ENCODE measurements at places on chromosomes 1 and 21.

DNA sequence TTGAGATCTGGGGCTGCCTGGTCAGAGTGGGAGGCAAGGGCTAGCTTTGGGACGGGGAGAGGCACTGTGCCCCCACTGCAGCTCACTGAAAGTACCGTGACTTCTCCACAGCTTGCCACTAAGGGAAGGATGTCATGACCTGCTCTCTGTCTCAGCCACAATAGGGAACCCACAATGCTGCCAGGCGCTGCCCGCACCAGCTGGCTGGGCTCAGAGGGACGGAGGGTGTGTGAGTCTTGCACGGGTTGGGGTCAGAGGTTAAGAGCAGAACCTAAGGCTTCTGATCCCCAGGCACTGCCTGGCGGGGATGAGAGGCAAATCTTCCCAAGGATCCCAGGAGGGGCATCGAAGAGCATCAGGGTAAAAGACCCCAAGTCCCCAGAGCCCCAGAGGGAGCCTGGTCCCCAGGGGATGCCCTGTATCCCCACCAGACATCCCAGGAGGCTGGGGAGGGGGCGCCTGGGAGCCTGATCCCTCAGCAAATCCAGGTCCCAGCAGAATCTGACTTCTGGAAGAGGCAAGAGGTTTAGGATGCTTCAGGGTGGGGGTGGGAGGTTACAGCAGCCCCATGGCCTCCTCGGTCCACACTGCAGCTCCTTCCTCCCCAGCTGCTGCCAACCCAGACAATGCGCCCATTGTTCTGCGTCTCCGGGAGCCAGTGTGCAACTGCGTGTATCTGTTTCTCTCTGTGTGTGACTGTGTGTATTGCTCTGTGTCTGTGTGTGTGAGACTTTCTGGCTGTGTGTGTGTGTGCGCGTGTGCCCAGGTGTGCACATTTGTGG lies 2.0 kb upstream of the MARCKSL1 start:
- H3K27me3 ChIP-seq = no peaks in the 10 kb centered on the region
- H3K27ac ChIP-seq = peak overlapping the region; percentile 79
- no peak for DNase-seq
- peaks cover 5% of the 10 kb centered on the region for H3K36me3 ChIP-seq

DNA sequence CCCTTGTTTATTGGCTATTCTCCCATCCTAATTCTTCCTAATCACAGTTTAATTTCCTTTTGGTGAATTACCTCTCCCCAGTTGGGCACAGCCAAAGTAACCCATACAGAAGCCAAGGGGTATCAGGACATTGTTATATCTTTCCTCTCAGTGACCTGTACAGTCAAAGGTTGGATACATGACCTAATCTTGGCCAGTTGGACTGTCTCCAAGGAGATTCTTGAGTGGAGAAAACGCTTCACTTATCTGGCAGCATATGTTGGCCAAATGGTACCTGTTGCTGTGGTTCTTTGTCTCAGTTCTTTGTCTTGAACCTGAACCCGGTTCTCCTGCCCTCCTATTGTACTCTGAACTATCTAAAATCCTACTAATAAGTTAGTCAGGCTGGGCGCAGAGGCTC lies 15.3 kb upstream of the TBCE start:
- no peak for DNase-seq
- no peak overlapping the region for H3K4me3 ChIP-seq
- H3K27ac ChIP-seq = no peak overlapping the region
- H3K36me3 ChIP-seq = no peaks in the 10 kb centered on the region

GRCh38 chr1:109396871-109397580 lies 692 bp downstream of the SORT1 start:
- H3K27ac ChIP-seq = peak overlapping the region; percentile 92
- H3K36me3 ChIP-seq = peaks cover 12% of the 10 kb centered on the region
- H3K4me3 ChIP-seq = peak overlapping the region; percentile 74
- peaks cover 68% of the 10 kb centered on the region for H3K4me1 ChIP-seq
- no peak for DNase-seq
- no peaks in the 10 kb centered on the region for H3K27me3 ChIP-seq

- no peak overlapping the region for H3K27ac ChIP-seq
- H3K36me3 ChIP-seq = no peaks in the 10 kb centered on the region
- no peak overlapping the region for H3K4me3 ChIP-seq
- peaks cover 49% of the 10 kb centered on the region for H3K27me3 ChIP-seq
- H3K4me1 ChIP-seq = no peaks in the 10 kb centered on the region
Observed at GRCh38 chr1:25184001-25184762, 48.1 kb downstream of the SYF2 start.

GRCh38 chr1:41435570-41436178 lies 48.8 kb downstream of the EDN2 start:
- H3K4me1 ChIP-seq = peaks cover 47% of the 10 kb centered on the region
- no peak overlapping the region for H3K27ac ChIP-seq
- no peak overlapping the region for H3K4me3 ChIP-seq
- peaks cover 17% of the 10 kb centered on the region for H3K27me3 ChIP-seq

DNA sequence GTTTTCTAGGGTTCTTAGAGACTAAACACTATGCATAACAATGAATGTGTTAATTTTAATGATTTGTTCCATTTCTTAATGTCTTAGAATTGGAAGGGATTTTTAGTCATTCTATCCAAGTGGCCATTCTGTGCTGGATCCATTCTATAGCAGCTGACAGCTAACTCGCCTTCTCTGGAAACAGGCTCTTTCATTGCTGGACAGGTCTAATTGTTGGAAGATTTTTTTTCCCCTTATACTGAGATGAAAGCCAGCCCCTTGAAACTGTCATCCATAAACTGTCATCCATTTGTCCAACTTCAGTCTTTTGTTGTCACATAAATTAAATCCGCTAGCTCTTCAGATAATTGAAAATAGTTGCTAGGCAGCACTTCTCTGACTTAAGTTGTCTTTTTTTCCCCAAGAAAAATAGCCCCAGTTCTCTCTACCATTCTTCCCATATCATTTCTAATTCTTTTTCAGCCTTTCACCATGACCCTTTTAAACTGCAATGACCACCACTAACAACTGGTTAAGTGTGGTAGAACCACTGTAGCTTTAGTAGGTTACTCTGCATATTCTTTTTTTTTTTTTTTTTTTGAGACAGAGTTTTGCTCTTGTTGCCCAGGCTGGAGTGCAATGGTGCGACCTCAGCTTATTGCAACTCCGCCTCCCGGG lies 19.7 kb downstream of the AK4 start:
- H3K27ac ChIP-seq = peak overlapping the region; percentile 93
- peaks cover 92% of the 10 kb centered on the region for H3K4me1 ChIP-seq
- H3K4me3 ChIP-seq = no peak overlapping the region
- no peaks in the 10 kb centered on the region for H3K36me3 ChIP-seq

DNA sequence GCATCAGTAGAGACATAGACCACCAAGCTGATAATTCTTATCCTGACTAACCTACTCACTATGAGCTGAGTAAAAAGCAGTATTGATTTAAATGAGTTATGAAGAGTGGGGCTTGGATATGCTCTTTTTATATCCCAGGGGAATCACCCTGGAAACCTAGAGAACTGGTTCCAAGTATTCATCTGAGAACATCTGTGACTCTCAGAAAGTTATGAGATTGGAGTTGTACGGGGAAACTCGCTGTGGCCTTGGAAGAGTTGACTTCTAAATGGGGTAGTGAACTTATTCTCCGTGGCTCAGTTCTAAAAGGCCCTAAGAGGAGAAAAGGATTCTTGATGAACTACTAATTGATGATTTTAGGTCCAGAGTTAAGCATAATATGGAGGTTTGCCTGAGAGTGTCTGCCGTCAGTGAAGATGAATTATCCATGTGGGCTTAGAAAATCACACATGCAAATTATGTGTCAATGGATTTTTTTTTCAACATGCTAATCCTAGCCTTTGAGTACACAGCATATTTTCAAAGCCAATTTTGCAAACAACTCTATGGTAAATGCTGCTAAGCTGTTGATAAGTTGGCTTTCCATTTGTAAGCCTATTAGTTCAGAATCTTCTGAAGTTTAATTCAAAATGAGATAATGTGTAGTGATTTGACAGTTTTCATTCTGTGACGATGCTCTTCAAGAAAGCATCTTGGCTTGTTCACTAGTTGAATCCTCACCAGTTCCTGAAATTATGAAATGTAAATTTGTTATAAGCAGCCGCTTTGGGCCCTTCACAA lies 122.7 kb downstream of the FGGY start:
- no peak for DNase-seq
- H3K4me1 ChIP-seq = peaks cover 14% of the 10 kb centered on the region
- H3K4me3 ChIP-seq = no peak overlapping the region
- H3K27me3 ChIP-seq = no peaks in the 10 kb centered on the region
- H3K27ac ChIP-seq = no peak overlapping the region

- no peak for DNase-seq
- H3K4me3 ChIP-seq = no peak overlapping the region
- H3K27ac ChIP-seq = no peak overlapping the region
- H3K36me3 ChIP-seq = peaks cover 23% of the 10 kb centered on the region
- H3K27me3 ChIP-seq = no peaks in the 10 kb centered on the region
Observed at GRCh38 chr21:43771698-43772424, 4.2 kb downstream of the CSTB start.

DNA sequence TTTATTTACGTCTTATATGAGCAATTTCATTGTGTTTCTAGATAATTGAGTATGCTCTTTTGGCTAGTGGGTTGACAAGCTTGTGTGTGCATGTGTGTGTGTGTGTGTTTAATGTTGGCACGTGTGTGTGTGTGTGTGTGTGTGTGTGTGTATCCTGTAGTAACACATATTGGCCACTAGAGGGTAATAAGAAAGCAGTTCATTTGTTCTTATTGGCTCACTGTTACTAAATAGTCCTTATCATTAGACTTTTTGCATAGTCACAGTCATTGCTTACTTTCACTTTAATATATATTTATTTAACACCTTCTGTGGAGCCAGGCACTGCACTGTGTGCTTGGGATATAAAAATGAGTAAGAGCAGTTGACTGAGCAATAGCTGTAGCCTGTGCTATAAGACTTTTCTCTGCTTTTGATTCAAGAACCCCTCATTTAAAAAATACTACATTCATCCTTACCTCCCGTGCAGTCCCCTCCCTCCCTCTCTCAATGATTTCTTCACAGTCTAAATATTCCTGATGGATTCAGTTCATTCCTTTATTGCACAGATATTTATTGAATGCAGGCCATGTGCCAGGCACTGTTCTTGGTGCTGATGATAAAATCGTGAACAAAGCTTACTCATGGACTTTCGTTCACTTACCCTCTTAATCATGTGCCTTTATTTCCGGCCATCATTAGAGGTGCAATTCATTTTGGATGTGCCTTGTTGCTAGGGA lies 96.7 kb downstream of the DYRK1A start:
- H3K36me3 ChIP-seq = no peaks in the 10 kb centered on the region
- no peaks in the 10 kb centered on the region for H3K27me3 ChIP-seq
- peak overlapping the region; percentile 56 for H3K27ac ChIP-seq
- DNase-seq = no peak
- H3K4me1 ChIP-seq = peaks cover 78% of the 10 kb centered on the region

GRCh38 chr21:33789697-33790096 lies 125.9 kb downstream of the ATP5PO start:
- H3K4me3 ChIP-seq = no peak overlapping the region
- H3K27ac ChIP-seq = no peak overlapping the region
- no peaks in the 10 kb centered on the region for H3K27me3 ChIP-seq

DNA sequence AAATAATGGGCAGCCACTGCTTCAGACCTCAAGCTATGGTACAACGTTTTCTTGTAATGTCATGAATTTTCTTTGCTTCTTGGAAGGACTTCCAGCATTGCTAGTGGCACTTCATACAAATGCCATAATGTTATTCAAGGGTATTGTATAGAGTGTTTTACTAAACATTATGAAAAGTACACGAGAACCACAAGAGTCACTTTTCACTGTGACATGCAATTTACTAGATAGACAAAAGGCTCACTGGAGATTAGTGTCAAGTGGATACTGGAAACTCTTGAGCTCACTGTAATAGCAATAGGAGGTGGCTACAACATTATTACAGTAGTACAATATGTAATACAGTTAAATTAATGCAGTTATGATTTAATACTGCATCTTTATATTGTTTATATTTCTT lies 5.3 kb upstream of the OLFM3 start:
- no peak for DNase-seq
- no peak overlapping the region for H3K4me3 ChIP-seq
- no peaks in the 10 kb centered on the region for H3K36me3 ChIP-seq
- H3K27me3 ChIP-seq = peaks cover 10% of the 10 kb centered on the region
- no peaks in the 10 kb centered on the region for H3K4me1 ChIP-seq
- H3K27ac ChIP-seq = no peak overlapping the region

- DNase-seq = no peak
- no peak overlapping the region for H3K27ac ChIP-seq
- peaks cover 76% of the 10 kb centered on the region for H3K27me3 ChIP-seq
- no peaks in the 10 kb centered on the region for H3K4me1 ChIP-seq
- H3K36me3 ChIP-seq = no peaks in the 10 kb centered on the region
Observed at GRCh38 chr1:153430561-153430960, 14.2 kb downstream of the S100A7A start.

DNA sequence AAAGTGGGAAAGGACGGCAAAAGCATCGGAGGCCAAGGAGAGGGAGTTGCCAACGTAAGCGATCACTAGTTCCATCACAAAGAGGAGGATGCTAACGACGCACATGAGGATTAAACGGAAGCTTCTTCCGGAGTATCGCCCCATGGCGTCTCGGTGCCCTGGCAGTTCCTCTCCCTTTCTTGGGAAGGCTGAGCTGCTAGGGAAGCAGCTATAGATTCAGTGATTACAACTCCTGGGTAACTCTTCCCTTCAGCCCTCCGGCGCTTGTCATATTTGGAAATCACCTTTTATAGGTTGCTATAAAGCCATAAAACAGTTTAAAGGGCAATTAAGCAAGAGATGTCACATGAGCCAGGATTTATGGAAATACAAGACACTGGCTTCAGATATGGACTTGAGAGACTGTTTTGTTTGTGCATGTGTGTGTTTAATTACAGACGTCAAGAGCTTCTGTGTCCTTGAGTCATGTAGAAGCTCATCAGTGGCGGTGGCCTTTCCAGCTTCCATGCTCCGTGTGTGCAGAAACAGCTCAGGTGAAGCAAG lies 30.6 kb upstream of the SLC30A10 start:
- H3K27ac ChIP-seq = no peak overlapping the region
- H3K27me3 ChIP-seq = no peaks in the 10 kb centered on the region
- no peaks in the 10 kb centered on the region for H3K4me1 ChIP-seq
- DNase-seq = no peak
- H3K36me3 ChIP-seq = no peaks in the 10 kb centered on the region
- H3K4me3 ChIP-seq = no peak overlapping the region

- no peak overlapping the region for H3K27ac ChIP-seq
- H3K36me3 ChIP-seq = no peaks in the 10 kb centered on the region
- peaks cover 34% of the 10 kb centered on the region for H3K4me1 ChIP-seq
- DNase-seq = no peak
Observed at GRCh38 chr1:165527251-165528007, 16.4 kb upstream of the LRRC52 start.

DNA sequence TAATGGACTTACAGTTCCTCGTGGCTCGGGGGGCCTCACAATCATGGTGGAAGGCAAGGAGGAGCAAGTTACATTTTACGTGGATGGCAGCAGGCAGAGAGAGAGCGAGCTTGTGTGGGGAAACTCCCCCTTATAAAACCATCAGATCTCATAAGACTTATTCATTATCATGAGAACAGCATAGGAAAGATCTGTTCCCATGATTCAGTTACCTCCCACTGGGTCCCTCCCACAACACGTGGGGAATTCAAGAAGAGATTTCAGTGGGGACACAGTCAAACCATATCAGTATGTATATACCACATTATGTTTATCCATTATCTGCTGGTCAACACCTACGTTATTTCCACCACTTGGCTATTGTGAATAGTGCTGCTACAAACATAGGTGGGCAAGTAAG lies 352.3 kb upstream of the B3GALT2 start:
- no peaks in the 10 kb centered on the region for H3K36me3 ChIP-seq
- no peaks in the 10 kb centered on the region for H3K27me3 ChIP-seq
- no peak for DNase-seq
- no peak overlapping the region for H3K4me3 ChIP-seq

All from left ventricle myocardium inferior (tissue), 1 donor.